ENCODE measurements at places on chromosomes 3 and 15.

DNA sequence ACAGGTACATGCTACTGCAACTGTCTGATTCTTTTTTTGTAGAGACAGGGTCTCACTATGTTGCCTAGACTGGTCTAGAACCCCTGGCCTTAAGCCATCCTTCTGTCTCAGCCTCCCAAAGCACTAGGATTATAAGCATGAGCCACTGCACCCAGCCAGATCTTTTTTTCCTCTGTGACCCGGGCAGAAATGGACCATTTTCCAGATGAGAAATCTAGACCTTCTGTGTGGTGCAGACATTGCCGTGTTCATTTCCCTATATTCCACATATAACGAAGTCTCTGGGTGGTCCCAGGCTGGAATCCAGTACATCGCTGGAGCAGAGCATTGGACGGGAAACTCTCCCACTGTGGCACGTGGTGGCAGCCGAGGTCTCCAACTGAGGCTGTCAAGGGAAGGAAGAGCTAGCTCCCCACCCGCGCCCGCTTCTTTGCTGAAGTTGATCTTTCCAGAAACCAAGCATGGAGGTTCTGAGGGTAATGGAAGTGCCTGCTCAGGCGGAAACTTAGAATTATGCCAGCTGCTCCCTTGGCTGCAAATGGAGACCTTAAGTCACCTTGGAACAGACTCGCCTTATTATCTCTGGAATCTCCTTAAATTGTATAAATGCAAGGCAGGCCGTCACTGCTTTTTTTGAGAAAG is 23.1 kb upstream of the TXNRD3 start:
- no peak for DNase-seq

GRCh38 chr3:62022312-62022711 is 351.0 kb downstream of the FEZF2 start:
- no peak for DNase-seq

DNA sequence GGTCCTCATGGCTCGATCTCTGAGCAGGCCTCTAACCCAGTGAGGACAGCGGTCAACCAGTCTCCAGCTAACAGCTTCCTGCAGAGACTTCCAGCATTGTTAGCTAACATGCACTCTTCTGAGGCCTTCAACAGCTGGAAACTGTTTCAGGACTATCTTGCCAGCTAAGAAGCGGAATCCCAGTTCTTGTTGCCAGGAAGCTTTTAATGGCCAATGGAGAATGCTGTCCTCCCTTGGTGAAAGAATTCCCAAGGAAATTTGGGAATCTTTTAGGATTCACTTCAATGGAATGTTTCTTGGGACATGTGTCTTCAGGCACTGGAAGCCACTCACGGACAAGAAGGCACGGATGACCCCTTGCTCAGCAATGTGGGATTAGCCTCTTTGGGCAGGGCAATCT is 91.7 kb downstream of the CEMIP start:
- no peak for DNase-seq

GRCh38 chr15:38377636-38378035 is 76.3 kb upstream of the FAM98B start:
- DNase-seq = no peak

GRCh38 chr3:40741729-40742128 is 217.0 kb downstream of the ZNF621 start:
- DNase-seq = no peak

- peak; percentile 43 for DNase-seq
Observed at GRCh38 chr3:87792534-87793336, 266.1 kb downstream of the CGGBP1 start.

DNA sequence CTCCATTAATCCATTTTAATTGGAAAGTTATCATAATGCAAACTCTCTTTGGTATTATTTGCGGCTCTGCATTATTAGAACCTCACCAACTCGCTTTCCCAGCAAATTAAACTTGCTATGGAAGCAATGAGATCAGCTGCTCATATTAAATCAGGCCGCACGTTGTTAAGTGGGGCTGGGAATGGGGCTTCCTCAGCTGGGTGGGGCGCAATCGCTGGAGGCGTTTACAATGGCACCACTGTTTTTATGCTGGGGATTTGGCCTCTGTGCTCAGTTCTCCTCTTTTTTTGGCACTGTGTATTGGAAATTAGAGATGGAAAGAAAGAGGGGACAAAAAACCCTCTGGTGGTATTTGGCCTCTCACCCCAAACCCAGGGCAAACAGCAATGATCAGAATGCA is 72.2 kb downstream of the RPLP1 start:
- DNase-seq = no peak

- DNase-seq = no peak
Observed at GRCh38 chr3:63642488-63642887, 10.0 kb upstream of the SNTN start.

DNA sequence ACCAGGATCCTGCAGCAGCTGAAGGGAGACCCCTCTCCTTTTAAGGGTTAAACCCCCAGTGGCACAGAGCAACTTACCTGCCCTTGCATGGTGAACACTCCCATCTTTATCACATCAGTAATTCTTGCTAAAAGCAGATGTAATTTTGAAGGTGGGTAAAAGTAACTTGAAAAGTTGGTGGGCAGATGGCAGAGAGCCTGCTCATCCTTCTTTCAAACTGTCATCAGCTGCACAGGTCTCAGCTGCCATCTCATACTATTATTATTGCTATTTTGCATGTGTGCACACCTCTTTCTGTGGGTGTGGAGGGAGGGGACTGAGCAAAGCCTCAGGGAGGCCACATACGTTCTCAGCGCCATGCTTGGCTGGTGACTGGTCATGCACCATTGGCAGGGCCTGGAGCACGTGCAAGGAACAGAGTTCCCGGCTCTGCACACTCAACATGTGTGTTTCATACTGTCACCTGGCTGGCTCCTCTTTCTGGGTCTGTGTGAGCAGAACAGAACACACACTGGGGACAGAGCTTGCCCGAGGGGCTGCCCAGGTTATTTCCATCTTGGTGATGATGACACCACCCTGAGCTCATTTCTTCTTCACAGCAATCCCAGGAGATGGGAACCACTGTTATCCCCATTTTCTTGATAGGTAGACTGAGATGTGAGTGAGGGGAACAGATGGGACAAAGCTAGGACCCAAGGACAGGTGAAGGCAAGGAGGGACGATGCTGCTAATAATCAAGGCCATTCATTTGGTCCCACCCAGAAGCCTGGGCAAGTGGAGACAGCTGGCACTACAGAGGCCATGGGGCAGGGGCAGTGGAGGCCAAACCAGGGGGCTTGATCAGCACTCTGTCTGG is 95.8 kb upstream of the KLF13 start:
- DNase-seq = no peak

- DNase-seq = no peak
Observed at GRCh38 chr3:42270561-42270960, 4.6 kb upstream of the CCK start.

DNA sequence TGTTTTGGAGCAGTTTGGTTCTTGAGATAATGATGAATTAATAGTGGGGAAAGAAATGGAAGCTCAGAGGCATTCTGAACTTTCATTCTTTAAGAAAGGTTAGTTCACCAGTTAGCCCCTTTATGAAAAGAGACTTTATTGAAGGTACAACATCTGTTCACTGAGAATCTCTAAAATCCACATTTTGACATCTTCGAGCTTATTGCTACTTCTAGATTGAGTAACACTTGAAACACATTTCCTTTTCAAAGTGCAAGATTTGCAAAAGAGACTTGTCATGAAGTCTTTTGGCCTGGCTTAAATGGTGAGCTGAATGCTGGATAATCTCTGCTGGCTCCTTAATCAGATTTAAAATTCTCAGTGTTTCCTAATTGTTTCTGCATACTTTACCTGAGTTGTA is 42.3 kb downstream of the RAB8B start:
- DNase-seq = no peak
